ENCODE measurements at places on chromosomes 13 and 19. TPM values are rescaled to one million over a fixed set of nuclear protein-coding genes. Genes with fewer than 3 reads are reported as not detected.

The CYP4F8 gene
- total RNA-seq, result not detected

The DMKN gene
- total RNA-seq, result 10.3 TPM

The IL11 gene
- total RNA-seq, result 0.48 TPM

The CD79A gene
- total RNA-seq, result 8.2 TPM

The KCNK6 gene
- 17.3 TPM for total RNA-seq

The BRME1 gene
- total RNA-seq, result 5.2 TPM

The SBSN gene
- total RNA-seq, result not detected

The ZNF333 gene
- total RNA-seq, result 10.9 TPM

The GRK1 gene
- total RNA-seq, result not detected

The ANGPTL8 gene
- not detected for total RNA-seq

The C19orf18 gene
- not detected for total RNA-seq

The LIG4 gene
- 1.9 TPM for total RNA-seq

The ZNF69 gene
- total RNA-seq, result 42.6 TPM

The GTPBP3 gene
- 24.7 TPM for total RNA-seq

The ARHGAP33 gene
- total RNA-seq, result 8.6 TPM

The ERVK3-1 gene
- 58.9 TPM for total RNA-seq

The ITM2B gene
- total RNA-seq, result 311 TPM

The ZNF441 gene
- 20.9 TPM for total RNA-seq

The ZSWIM9 gene
- 3.3 TPM for total RNA-seq

The MED26 gene
- total RNA-seq, result 8.1 TPM

The APC2 gene
- total RNA-seq, result 6.0 TPM

The ZNF627 gene
- total RNA-seq, result 9.8 TPM

The AP1M2 gene
- total RNA-seq, result 22.8 TPM

The KLK2 gene
- not detected for total RNA-seq

The SLC25A41 gene
- not detected for total RNA-seq

The AMER2 gene
- total RNA-seq, result not detected

The GPR18 gene
- total RNA-seq, result 0.41 TPM

Data from transverse colon (tissue), 4 donors.